ENCODE measurements at places on chromosomes 6 and 20.

GRCh38 chr6:110140650-110141049 lies 38.8 kb downstream of the WASF1 start:
- DNase-seq, result peak; percentile 74

DNA sequence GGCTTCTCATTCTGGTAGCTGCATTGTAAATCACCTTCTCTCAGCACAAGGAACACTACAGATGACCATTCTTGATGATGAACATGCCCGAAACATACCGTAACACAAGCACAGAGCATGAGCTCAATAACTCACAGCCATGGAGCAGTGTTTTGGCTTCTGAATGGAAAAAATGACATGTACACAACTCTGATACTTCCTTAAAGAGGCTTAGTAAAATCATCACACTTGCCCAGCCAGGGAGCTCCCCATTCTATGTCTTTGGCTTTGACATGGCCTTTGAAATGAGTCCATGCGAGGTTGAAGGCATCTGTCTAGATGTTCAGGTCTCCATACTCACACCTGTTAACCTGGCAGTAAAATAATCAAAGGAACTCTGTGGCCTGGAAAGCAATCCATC lies 87.6 kb downstream of the MYB start:
- no peak for DNase-seq

DNA sequence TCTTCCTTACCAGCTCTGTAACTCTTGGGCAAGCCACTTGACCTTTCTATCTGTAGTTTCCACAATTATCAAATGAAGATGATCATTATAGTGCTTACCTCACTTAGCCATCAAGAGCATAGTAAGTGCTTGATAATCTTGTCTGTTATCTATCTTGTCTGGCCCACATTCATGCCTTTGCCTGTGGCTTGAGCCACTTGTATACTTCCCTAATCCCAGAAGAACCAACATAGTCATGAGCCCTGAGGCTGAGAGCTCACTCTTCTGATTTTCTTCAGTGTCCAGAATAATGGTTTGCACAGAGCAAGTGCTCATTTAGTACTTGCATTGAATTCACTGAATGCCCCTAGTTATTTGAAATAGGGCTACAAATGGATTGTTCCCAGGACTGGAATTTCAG lies 108.2 kb downstream of the SASH1 start:
- DNase-seq, result no peak

GRCh38 chr6:170032706-170033309 lies 258.1 kb downstream of the DLL1 start:
- DNase-seq, result no peak

- DNase-seq, result no peak
Observed at GRCh38 chr20:63409066-63409833, 48.1 kb upstream of the CHRNA4 start.

Measured in choroid plexus epithelial cell (primary cell).